ENCODE measurements at places on chromosomes 1 and 21.

DNA sequence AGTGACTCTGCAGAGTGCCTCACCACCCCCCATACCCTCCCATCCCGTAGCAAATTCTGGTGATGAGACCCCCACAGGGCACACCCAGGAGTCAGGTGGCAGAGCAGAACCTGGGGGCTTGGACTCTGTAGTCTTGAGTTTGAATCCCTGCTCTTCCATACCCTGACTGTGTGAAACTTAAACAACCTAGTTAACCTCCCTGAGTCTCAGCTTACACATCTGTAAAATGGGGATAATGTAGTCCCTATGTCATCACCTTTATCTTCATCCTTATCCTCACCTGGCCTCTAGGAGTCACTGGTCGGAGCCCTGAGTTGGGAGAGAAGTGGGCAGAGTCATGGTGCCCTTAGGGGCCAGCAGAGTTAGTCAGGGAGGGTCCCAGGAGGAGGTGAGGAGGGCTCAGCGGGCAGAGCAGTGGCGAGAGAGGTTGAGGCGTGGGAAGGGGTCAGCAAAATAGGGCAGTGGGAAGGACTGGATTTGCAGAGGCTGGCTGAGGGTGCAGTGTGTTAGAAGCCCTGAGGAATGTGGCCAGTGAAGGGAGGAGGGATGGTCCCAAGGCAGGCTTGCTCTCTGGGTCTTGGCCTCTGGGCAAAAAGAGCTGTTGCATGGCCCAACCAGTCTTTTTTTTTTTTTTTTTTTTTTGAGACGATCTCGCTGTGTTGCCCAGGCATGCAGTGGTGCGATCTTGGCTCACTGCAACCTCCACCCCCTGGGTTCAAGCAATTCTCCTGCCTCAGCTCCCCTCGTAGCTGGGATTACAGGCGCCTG, 18.6 kb downstream of the C1orf167 start:
- DNase-seq, result no peak

DNA sequence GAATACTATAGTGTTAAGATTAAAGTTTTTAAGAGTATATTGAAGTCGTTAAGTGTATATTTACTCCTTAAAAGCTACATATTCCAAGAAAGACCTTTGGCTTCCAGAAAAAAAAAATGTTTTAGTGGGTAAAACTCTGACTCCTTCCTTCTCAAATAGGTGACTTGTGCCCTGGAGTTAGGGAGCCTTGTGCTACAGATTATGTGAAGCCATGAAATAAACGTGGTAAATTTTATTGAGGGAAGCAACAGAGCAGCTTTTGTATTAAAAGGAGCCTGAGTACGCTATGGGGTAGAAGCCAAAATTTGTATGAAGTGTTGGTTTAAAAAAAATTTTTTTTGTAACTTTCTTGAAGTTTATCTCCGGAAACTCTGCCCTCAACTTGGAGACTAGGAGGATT, 994 bp downstream of the RO60 start:
- DNase-seq, result no peak

DNA sequence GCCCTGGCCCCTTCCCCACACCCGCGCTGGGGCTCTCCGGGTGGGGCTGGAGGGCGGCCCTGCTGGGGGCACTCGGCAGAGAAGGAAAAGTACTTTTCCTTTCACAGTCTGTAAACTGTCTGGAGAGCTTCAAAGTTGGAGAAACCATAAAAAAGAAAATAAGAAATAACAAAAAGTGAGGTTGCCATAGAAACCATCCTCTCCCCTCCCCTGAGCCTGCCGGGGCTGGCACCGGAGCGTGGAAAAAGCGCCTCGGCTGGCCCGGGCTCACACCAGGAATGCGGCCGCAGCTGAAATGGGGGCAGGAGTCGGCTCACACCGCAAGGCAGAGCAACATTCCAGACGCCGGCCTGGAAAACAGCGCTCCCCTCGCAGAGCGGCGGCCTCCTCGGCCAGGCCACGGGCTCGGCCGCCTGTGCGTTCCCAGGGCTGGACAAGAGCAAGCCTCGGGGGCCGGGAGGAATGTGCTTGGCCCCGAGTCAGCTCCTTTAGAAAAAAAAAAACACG, 69.2 kb downstream of the MORN1 start:
- no peak for DNase-seq

- DNase-seq, result no peak
These were observed 126.1 kb upstream of the CACHD1 start for GRCh38 chr1:64343823-64344190.

DNA sequence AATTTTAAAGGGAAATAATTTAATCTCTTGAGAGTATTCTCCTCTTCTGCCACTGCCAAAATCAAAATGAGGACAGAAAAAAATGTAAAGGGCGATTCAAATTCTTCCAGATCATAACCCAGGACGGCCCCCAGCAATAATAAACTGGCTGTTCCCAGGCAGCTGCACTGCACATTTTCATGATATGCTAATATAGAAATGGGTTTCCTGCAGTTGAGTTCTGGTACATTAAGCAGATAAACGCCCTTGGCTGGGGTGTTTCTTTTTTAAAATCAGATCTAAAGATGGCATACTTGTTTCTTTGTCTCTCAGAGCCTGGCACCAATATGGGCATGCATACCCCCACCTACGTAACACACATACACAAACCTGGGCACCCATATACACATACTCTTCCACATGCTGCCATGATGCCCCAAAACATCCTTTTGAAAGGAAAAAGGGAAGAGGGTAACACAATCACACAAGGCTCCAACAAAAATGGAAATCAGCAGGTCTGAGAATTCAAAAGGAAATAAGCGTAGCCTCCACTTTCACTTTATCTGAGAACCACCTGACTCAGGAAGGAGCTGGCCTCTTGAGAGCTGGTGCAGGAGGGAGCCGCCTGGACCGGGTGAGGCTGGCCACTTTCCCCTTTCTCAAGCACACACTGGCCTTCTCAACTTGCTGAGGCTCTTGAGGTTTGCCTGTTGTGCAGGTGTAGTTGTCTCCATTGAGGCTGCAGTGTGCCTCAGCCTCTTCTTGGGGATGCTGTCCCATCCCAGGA, 653.4 kb downstream of the KIF26B start:
- DNase-seq, result no peak

DNA sequence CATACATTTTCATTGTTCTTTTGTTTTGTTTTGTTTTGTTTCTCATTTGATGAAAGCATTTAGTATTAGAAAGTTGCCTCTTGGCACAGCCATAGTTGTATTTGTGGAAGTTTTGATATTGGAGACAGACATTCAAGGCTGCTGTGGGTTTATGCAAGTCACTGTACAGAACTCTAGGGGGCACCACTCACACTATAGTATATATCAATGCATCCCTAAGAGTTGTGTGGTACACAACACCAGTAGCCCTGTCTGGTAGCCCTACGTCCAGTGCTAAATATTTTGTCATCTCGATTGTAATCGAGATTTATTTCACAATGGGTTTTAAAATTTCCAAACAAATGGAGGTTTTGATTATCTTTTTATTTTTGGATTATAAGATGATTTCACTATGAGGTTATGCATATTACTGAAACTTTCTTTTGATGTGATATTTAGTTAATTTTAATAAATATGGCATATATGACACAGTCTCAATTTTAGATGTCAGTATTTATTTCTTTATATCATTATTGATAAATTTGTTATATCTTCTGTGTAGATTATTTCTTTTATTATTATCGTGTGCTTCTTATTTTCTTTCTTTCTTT, 112.2 kb downstream of the NR5A2 start:
- DNase-seq, result no peak

DNA sequence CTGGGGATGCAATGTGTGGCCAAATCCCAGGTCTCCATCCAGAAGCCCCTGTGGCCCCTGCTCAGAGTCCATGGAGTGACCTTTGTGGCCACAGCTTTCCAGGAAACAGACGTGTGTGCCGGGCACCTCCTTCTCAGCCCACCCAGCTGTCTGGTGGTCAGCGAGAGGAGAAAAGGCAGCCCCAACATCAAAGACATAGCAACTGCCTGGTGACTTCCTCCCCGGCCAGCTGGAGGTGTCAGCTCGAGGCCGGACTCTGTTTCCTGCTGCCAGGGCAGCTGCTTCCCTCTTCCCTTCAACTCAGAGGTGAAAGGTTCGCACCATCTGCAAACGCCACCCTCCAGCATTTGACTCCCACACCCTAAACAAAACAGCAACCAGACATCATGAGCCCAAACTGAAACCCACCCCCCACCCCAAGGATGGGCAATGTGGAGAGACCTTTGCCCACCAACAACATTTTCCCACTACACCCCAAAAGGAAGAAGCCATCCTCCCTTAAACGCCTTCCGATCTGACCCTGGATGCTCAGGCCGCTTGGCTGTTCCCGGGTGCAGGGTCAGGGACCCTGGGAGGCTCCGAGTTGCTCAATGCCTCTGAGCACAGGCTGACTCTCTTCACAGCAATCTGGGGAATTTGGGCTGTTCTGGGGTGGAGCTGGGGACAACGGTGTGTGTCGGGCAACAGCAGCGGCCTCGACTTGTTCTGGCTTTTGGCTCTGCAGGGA, 162.3 kb downstream of the PSMG1 start:
- DNase-seq, result no peak

- no peak for DNase-seq
These were observed 15.3 kb upstream of the KLHDC8A start for GRCh38 chr1:205371871-205372660.

DNA sequence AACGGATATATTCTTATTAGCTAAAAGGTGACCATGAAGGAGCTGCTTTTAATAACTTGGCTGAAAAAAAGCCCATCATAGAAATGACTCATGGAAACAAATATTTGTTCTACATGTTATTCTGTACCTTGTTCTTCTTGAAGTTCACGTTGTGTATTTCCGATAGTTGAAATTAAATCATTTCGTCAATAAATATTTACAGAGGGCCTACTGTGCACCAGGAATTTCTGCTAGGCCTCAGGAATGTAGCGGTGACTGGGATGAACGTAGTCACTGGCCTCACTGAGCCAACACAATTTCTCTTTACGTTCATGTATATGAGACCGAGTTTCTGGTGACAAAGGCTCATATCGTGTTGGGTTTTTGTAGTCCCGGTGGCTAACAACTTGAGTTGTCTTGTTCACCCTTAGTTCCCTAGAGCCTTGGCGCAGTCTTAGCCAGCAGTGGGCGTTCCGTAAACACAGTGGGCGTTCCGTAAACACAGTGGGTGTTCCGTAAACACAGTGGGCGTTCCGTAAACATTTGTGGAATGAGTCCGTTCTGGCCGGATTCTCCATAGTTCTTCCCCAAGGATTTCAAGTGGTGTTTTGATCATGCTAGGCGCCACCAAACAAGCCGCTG, 53.2 kb upstream of the VAMP3 start:
- DNase-seq, result no peak

GRCh38 chr1:192265516-192266173, 51.1 kb upstream of the RGS21 start:
- DNase-seq, result no peak

GRCh38 chr1:106910798-106911197, 145.7 kb upstream of the PRMT6 start:
- DNase-seq, result no peak

GRCh38 chr1:157035121-157035520, 10.4 kb downstream of the ARHGEF11 start:
- no peak for DNase-seq

DNA sequence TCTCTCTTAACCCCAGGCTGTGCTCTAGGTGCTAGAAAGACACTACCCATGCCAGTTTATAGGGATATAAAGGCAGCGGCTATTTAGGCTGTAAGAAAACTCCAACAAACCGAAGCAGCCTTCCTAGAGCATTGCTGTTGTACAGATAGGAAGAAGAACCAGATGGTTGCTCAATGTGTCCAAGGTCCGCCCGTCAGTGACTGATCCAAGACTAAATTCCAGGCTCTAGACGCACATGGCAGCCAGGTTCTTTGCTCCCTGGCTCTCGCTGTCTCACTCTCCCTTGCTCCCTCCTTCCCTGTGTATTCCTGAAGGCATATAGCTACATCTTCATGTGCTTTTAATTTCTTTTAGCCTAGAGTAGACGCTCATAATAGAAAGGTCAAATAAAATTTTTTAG, 303.4 kb downstream of the KIF26B start:
- no peak for DNase-seq

DNA sequence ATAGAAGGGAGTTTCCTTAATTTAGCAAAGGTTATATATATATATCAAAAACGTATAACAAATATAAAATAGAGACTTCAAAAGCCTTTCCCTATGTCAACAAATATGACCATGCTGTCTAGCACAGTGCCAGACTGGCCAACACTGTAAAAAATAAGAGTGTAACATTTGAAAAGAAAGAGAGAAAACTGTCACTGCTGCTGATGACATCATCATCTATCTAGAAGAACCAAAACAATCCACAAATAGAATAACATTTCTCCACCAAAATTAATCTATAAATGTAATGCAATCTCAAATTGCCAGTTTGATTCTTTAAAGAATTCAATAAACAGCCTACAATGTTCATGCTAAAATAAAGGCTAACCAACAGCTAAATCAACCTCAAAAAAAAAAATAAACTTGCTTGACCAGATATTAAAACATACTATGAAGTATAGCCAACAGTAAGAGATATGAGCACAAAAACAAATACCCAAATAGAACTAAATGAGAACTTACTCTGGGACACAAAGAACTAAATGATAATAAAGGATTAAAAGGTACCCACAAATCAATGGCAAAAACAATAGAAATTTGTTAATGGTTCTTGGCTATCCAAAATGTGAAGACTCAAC, 50.2 kb downstream of the ENAH start:
- no peak for DNase-seq

- DNase-seq, result no peak
These were observed 10.4 kb downstream of the TFF3 start for GRCh38 chr21:42304556-42305454.

DNA sequence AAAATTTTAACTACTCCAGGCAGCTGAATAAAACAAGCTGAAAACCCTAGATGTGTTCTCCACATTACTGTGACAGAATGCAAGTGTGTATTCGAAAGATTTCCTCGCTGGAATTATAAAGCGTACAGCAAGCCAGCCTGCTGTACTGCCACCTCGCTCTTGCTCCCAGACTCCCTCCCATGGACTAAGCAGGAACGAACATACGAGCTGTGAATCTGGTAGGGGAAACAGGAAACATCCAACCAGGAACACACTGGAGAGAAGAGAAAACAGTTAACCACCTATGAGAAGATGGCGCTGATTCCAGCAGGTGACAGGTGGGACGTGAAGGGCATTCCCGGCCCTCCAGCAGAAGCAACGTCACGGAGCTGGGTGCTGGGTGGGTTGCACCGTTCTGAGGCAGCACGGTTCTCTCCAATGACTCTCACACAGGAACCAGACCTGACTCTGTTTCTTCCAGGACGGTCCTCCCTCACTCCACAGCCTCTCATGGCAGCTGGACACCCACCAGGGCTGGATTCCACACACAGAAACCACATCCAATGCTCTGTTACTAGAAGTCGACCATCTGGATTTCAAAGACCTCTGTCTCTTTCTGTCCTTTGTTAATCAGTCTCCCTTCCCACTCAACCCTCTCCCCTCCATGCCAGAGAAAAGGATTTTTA, 219.2 kb downstream of the RERE start:
- no peak for DNase-seq

- no peak for DNase-seq
These were observed 220.5 kb upstream of the B3GALT2 start for GRCh38 chr1:193406901-193407300.
